HFF-Myc (cell line): ENCODE measurements at places on chromosomes 3 and 15.
A peak's percentile ranks its signal among the peaks of the same experiment; 100 is the strongest.

- no peak for DNase-seq
Observed at GRCh38 chr15:92845126-92845508, 55.0 kb upstream of the CHD2 start.

- no peak for DNase-seq
Observed at GRCh38 chr15:85361323-85361722, 19.1 kb upstream of the AKAP13 start.

DNA sequence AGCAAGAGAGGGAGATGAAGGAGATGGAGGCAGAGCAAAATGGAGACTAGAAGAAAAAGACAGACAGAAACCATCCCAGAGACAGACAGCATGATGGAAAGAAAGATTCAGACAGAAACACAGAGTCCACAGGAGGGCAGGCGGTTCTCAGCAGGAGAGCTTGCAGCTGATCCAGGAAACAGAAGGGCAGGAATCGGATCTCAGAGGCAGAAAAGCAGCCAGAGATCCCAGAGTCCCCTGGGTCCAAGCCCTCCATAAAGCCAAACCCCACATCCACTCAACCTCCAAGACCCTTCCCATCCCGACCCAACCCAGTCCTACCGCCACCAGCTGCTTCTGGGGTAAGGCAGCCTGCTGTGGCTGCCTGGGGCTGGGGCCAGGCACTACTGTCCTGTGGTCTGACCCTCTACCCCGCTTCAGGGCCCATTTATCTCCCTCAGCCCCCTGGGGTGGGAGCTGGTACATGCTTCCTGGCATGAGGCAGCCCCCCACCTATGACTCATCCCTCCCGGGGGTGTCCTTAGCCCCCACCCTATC lies at the start of gene UCN2:
Gene UCN2 (minus strand): TSS at position 400 of the 537 bp plus-strand sequence. CDS start 657 bp downstream, outside the sequence.
- no peak for DNase-seq

- no peak for DNase-seq
Observed at GRCh38 chr3:118137778-118138177, 896.9 kb downstream of the IGSF11 start.

GRCh38 chr3:67362686-67363085 lies 291.7 kb downstream of the SUCLG2 start:
- DNase-seq, result no peak

GRCh38 chr3:56357266-56357665 lies 111.0 kb downstream of the ERC2 start:
- peak; percentile 3 for DNase-seq

- DNase-seq, result no peak
Observed at GRCh38 chr3:43001094-43001553, 22.0 kb downstream of the GASK1A start.

GRCh38 chr3:183038221-183038620 lies 57.9 kb upstream of the DCUN1D1 start:
- DNase-seq, result no peak

DNA sequence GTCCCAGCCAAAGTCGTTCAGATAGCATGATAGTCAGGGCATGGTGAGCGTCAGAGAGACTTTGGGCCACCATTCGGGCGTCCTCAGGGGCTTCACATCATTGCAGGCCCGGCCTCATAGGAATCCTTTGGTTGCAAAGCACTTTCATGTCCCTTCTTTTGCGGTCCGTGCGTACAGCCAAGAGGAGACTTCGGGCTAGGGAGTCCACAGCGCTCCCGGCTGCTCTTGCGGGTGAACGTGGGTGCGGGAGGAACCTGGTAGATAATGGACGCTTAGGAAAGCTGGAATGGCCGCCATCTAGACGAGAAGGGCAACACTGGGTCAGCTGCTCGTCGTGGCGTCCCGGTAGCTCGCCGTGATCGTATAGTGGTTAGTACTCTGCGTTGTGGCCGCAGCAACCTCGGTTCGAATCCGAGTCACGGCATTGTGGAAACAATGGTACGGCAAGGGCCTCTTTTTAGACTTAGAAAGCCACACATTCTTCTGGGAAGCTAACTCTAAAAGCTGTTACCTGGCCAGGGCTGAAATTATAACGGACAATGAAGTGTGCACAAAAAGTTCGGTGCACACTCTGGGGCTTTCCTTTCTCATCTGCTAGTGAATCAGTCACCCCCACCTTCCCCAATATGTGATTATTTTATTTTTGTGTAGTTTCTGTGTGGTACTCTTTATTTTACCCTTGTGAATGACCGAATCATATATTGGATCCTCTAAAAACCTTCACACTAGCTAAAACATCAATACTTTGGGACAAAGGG lies 13.2 kb upstream of the SHF start:
- peak; percentile 60 for DNase-seq

DNA sequence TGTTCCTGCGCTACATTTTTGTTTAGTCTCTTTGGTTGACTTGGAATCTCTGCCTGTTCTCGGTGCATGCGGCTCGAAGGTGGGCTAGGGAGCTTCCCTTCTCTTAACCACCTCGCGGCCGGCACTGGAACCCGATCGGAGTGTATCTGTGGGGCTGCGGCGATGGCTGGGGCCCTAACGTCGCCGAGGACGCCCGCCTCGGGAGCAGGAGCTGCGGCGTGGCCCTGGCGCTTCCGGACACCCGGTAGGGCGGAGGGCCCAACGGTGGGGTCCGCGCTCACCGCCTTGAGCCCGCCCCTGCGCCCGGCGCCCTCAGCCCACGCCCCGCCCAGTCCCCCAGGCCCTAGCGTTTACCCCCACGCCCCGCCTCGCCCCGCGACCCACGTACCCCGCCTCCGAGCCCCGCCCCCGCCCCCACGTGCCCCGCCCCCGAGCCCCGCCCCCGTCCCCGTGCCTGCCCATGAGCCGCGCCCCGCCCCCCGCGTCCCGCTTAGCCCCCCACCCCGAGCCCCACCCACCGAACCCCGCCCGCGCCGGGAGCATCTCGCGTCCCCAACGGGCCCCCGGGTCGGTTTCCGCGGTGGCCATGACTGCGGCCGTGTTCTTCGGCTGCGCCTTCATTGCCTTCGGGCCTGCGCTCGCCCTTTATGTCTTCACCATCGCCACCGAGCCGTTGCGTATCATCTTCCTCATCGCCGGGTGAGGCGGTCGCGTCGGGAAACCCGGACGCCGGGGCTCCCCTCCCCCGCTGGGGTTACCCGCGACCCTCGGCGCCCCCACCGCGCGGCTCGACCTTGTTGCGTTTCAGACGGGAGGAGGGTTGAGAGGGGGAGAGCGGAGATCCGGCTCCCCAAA lies at the start of gene APH1B:
Gene APH1B (plus strand): TSS at position 568 of the 855 bp plus-strand sequence. CDS start 19 bp downstream, at position 587.
- DNase-seq, result no peak

GRCh38 chr3:26100176-26100575 lies 310.3 kb downstream of the OXSM start:
- DNase-seq, result no peak

DNA sequence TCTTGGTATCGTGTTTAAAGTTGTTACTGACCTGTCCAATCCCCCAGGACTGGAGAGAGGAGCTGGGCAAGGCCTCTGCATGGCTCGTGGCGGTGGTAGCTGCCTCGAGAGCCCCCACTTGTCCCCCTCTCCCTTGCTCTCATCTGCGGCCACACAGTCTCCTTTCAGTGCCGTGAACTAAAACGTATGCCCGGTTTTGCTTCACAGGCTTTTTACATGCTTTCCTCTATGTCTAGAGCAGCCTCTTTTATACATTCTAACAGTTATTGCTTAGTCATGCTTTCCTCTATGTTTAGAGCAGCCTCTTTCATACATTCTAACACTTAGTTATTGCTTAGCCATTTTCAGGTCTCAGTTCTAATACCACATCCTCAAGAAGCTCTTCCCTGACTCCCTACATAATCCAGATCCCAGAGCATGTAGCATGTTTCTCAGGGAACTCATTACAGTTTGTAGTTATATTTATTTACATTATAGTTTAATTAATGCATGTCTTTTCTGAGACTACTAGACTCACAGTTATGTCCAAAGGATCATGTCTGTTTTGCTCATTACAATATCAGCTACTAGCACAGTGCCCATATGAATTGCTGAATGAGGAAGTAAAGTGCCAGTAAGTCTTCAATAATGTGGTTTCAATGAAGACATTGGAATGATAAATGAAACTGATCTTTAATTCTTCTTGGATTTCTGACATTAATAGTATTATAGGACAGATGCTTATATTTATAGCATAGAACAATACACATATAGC lies 66.5 kb upstream of the TBL1XR1 start:
- DNase-seq, result no peak
